Tibial nerve (tissue), 4 donors: ENCODE measurements at places on chromosomes 7 and 10.

GRCh38 chr7:46450425-46450824, 529.4 kb upstream of the IGFBP3 start:
- H3K27me3 ChIP-seq: no peaks in the 10 kb centered on the region
- H3K36me3 ChIP-seq: no peaks in the 10 kb centered on the region
- no peak for DNase-seq
- no peak overlapping the region for H3K27ac ChIP-seq
- no peak overlapping the region for H3K4me3 ChIP-seq

DNA sequence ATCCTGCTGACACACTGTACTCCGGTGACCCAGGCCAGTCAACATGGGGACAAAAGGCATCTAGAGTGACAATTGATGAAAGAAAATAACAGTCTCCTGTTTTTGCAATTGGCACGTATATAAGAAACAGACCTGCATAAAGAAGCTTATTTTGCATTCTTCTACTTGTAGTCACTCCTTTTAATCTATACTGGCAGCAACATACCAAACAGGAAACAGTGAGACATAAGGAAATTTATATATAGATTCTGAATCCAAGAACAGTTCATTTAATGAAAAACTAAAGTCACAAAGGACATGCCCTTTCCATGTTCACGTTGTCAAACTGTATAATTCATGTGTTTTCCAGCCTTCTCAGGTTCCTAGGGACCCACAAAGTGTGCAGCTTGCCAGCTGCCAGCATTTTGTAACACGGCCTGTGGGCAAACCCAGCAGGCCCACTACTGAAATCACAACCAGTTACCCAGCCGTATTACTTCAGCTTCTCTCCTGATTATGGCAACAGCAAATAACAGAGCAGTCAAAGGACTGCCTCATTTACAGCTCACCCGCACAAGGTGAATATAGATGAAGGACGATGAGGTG, 72.3 kb downstream of the AMPH start:
- H3K27ac ChIP-seq: no peak overlapping the region
- H3K36me3 ChIP-seq: no peaks in the 10 kb centered on the region
- H3K27me3 ChIP-seq: no peaks in the 10 kb centered on the region
- no peak for DNase-seq

DNA sequence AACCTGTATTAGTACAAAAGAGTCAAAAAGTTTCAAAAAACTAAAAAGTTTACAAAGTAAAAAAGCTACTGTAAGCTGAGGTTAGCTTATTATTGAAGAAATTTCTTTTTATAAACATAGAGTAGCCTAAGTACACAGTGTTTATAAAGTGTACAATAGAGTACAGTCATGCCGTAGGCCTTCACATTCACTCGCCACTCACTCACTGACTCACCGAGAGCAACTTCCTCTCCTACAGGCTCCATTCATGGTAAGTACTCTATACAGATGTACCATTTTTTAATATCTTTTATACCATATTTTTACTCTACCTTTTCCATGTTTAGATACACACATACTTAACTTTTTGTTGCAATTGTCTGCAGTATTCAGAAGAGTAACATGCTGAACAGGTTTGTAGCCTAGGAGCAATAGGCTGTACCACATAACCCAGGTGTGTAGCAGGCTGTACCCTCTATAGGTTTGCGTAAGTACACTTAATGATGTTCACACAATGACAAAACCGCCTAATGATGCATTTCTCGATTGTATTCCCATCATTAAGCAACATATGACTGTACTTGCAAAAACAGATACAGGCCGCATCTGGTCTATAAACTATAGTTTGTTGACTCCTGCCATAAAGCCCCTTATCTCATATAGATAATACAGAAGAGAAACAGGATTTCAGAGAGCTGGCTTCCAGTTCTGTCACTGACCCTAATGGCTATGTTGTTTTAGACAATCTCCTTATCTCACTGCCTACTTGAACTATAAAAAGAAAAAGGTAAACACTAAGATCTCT, 438.8 kb downstream of the HTR7 start:
- no peak overlapping the region for H3K27ac ChIP-seq
- H3K4me3 ChIP-seq: no peak overlapping the region
- DNase-seq: no peak
- no peaks in the 10 kb centered on the region for H3K36me3 ChIP-seq

- H3K4me3 ChIP-seq: no peak overlapping the region
- no peaks in the 10 kb centered on the region for H3K36me3 ChIP-seq
- H3K27me3 ChIP-seq: no peaks in the 10 kb centered on the region
- H3K27ac ChIP-seq: no peak overlapping the region
- no peak for DNase-seq
Measured at GRCh38 chr7:1993776-1994740, 238.7 kb downstream of the MAD1L1 start.

DNA sequence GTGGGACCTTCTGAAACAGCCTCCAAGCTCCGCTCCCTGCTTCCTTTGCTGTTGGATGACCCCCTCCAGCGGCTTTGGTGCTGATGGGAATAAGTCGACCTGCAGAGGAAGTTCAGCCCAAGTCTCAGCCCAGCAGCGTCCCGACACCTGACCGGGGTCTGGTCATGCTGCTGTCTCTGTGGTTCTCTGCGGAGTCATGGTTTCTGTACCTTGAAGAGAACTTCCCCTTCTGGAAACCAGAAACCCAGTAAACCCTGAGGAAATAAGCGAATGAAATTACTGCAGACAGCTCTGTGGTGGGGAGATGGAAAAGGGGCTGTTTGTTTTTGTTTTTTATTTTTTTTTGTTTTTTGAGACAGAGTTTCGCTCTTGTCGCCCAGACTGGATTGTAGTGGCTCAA, 18.3 kb upstream of the ZNF12 start:
- H3K4me3 ChIP-seq: no peak overlapping the region
- no peaks in the 10 kb centered on the region for H3K36me3 ChIP-seq
- no peaks in the 10 kb centered on the region for H3K4me1 ChIP-seq
- no peak for DNase-seq

- H3K4me1 ChIP-seq: peaks cover 12% of the 10 kb centered on the region
- no peaks in the 10 kb centered on the region for H3K27me3 ChIP-seq
- no peak overlapping the region for H3K27ac ChIP-seq
- no peak overlapping the region for H3K4me3 ChIP-seq
- no peaks in the 10 kb centered on the region for H3K36me3 ChIP-seq
Measured at GRCh38 chr10:7479861-7480598, 69.2 kb upstream of the SFMBT2 start.

DNA sequence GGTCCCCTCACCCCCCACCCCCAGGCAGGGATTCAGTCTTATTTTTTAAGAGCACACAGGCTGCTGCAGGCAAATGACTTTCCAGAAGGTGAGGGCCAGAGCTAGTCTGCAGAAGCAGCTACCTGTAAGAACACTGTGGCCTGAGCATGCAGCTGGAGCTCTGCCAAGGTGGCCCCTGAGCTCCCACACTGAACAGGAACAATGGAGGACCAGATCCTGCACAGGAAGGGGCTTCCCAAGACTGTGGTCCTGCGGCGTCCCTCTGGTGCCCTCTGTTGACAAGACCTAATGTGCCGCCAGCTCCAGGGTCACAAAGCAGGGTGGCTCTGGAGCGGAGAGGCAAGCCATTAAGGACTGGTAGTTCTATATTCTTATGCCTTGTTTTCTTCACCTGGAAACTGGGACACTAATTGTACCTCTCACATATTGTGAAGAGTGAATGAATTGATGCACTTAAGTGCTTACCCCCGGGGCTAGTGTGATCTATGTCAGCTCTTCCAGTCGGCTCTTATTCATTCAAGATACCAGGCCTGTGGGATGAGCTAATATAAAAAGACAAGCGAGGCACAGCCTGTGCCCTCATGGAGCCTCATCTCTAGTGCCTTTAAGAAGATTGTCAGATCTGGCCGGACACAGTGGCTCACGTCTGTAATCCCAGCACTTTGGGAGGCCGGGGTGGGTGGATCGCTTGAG, 8.0 kb upstream of the BEND7 start:
- H3K4me1 ChIP-seq: no peaks in the 10 kb centered on the region
- H3K36me3 ChIP-seq: no peaks in the 10 kb centered on the region
- peaks cover 7% of the 10 kb centered on the region for H3K27me3 ChIP-seq

GRCh38 chr7:40746841-40747556, 612.2 kb downstream of the SUGCT start:
- no peaks in the 10 kb centered on the region for H3K36me3 ChIP-seq
- no peak overlapping the region for H3K27ac ChIP-seq
- no peaks in the 10 kb centered on the region for H3K27me3 ChIP-seq
- DNase-seq: no peak

- H3K36me3 ChIP-seq: no peaks in the 10 kb centered on the region
- no peaks in the 10 kb centered on the region for H3K27me3 ChIP-seq
- H3K27ac ChIP-seq: no peak overlapping the region
- H3K4me3 ChIP-seq: no peak overlapping the region
- no peaks in the 10 kb centered on the region for H3K4me1 ChIP-seq
Measured at GRCh38 chr7:107372298-107372697, 97.6 kb upstream of the GPR22 start.

DNA sequence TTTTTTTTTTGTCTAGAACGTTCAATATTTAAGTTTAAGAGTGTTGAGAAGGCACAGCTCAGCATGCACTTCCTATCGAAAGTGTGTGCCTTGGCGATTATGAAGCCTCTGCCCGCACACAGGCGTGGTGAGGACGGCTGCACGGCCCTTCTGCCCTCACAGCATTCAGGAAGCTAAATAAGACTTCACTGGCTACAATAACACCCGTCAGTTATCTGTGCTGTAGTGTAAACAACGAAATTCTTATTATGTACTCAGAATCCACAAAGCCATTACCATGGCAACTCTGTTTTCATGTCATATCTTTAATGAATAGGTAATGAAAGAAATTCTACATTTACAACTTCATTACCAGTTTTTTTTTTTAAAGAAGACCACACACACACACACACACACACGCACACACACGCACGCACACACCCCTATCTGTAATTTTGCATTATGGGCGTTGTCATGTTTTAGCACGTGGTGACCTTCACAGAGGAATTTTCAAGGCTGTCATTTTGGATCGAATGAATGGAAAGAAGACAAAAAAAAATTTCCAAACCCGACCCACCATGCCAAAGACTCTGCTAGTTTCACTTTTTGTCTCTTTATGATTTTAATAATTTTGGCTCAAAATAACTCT, 254.8 kb upstream of the CTBP2 start:
- H3K4me1 ChIP-seq: no peaks in the 10 kb centered on the region
- no peak overlapping the region for H3K27ac ChIP-seq
- H3K4me3 ChIP-seq: no peak overlapping the region
- no peak for DNase-seq
- H3K36me3 ChIP-seq: no peaks in the 10 kb centered on the region
- no peaks in the 10 kb centered on the region for H3K27me3 ChIP-seq

- no peaks in the 10 kb centered on the region for H3K4me1 ChIP-seq
- DNase-seq: no peak
- H3K4me3 ChIP-seq: no peak overlapping the region
- no peaks in the 10 kb centered on the region for H3K36me3 ChIP-seq
- no peaks in the 10 kb centered on the region for H3K27me3 ChIP-seq
Measured at GRCh38 chr7:3643091-3643490, 342.0 kb downstream of the SDK1 start.

DNA sequence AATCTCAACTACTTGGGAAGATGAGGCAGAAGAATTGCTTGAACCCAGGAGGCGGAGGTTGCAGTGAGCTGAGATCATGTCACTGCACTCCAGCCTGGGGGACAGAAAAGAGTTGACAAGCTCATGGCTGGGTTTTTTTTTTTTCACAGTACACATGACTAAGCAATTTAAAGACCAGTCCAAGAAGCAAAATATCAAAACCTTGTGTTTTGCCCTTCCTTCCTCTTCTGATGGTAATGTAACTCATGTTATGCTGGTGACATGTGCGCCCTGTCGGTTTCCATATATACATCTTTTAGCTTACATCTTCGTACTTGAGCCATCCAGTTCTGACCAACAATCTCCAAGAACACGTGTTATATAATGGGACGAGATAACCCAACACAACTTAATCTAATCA, 237.7 kb upstream of the PLXDC2 start:
- H3K4me1 ChIP-seq: no peaks in the 10 kb centered on the region
- DNase-seq: no peak
- no peaks in the 10 kb centered on the region for H3K36me3 ChIP-seq
- H3K27ac ChIP-seq: no peak overlapping the region

DNA sequence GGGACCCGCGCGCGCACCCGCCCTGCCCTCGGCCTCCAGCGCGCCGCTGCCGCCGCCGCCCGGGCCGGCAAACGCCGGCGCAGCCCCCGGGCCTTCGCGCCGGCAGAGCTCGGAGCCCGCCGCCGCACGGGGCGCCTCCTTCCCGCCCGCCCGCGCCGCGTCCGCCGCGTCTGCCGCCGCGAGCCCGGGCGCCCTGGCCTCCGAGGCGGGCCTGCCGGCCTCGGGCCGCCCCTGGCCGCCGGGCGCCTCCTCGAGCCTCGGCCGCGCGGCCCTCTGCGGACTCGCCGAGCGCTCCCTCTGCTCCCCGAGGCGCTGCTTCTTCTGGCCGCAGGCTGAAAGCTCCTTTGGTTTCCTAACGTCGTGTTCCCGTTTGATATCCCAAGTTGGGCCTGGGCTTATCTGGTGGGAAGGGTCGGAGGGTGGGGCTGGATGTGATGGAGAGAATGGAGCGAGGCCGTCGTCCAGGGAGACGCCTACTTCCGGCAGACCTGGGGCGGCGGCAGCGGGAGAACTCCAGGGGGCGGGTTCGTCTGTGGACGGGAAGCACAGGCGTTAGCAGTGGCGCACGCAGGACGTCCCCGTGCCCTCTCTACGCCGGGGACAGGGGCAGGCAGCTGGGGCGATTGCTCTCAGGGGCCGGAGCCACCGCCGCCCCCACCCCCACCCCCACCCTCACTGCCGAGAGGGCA, 221.0 kb downstream of the PHTF2 start:
- H3K4me3 ChIP-seq: peak overlapping the region; percentile 70
- H3K4me1 ChIP-seq: no peaks in the 10 kb centered on the region
- H3K27me3 ChIP-seq: no peaks in the 10 kb centered on the region
- peak; percentile 88 for DNase-seq
- H3K36me3 ChIP-seq: no peaks in the 10 kb centered on the region

GRCh38 chr7:48660306-48660870, 264.0 kb upstream of the CDC14C start:
- H3K27ac ChIP-seq: no peak overlapping the region
- DNase-seq: no peak
- no peaks in the 10 kb centered on the region for H3K27me3 ChIP-seq
- no peaks in the 10 kb centered on the region for H3K4me1 ChIP-seq

DNA sequence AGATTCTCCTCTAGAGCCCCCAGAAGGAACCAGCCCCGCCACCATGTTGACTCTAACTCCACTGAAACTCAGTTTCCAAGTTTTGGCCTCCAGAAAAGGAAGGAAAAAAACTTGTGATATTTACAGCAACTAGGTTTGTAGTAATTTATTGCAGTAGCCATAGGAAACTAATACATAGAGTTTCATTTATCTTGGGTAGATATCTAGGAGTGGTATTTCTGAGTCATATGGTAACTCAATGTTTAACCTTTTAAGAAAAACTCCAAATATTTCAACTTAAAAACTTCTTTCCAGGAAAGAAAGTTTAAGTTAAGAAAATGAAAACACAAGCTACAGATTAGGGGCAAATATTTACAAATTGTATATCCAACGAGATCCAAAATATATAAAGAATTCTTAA, 576.7 kb downstream of the KCNMA1 start:
- no peak overlapping the region for H3K4me3 ChIP-seq
- no peak overlapping the region for H3K27ac ChIP-seq
- no peaks in the 10 kb centered on the region for H3K4me1 ChIP-seq
- no peaks in the 10 kb centered on the region for H3K27me3 ChIP-seq
- no peak for DNase-seq

GRCh38 chr7:5217851-5218331, 27.9 kb downstream of the WIPI2 start:
- peak; percentile 3 for DNase-seq
- H3K4me1 ChIP-seq: peaks cover 4% of the 10 kb centered on the region
- no peaks in the 10 kb centered on the region for H3K27me3 ChIP-seq
- H3K4me3 ChIP-seq: no peak overlapping the region
